ENCODE measurements at places on chromosomes 16 and 17.

- no peak for DNase-seq
These were observed 928 bp downstream of the HBA1 start for GRCh38 chr16:177394-177822.

DNA sequence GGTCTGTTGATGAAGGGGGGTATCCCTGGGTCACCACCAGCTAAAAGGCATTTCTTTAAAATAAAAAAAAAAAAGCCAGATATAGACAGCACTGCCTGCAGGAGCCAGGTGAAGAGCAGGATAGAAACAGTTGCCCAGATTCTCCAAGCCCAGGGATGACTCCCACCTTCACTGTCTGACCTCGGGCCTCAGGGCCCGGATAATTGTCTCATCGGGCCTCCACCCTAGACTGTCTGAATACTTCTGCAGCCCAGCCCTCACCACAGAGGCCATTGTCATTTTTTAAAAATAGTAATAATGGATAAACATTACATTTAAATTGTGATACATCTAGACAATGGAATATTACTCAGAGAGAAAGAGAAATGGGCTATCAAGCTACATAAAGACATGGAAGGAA is 92.8 kb upstream of the TNRC6C start:
- no peak for DNase-seq

DNA sequence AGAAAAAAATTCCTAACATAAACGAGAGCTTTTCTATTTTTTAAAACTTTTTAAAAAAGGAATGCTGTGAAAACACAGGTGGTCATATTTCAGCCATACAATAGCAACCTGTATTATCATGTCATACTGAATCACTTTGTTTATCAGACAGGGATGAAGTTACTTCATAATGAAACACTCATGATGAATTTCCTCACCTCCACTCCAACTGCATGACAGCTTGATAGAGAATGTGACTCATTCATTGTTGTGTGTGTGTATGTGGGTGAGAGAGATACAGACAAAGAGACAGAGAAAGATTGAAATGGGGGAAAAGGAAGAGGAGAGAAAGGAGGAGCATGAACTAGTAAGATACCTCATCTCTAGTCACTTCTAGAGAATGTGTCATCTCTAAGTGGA is 109.0 kb downstream of the SYCE1L start:
- no peak for DNase-seq

DNA sequence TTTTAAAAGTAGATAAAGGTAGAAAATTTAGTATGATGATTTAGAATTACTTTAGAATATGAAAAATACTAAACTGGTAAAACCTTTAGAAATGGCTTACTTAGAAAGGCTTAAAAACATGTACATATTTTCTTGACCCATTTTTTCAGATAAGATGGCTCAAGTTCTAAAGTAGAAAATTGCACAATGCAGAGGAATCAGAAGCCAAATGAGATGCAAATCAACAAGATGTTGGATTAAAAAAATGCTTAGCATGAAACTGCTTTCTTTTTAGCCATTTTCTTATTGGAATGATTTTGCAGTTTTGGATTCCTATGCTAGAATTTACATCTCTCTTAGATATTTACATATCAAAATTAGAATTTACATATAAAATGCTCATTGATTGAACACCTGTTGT is 1.5 kb upstream of the KRTAP3-1 start:
- no peak for DNase-seq

GRCh38 chr16:68806422-68806821 is 36.9 kb upstream of the TANGO6 start:
- DNase-seq = no peak

GRCh38 chr17:17959520-17960361 is 12.5 kb downstream of the TOM1L2 start:
- DNase-seq = no peak

DNA sequence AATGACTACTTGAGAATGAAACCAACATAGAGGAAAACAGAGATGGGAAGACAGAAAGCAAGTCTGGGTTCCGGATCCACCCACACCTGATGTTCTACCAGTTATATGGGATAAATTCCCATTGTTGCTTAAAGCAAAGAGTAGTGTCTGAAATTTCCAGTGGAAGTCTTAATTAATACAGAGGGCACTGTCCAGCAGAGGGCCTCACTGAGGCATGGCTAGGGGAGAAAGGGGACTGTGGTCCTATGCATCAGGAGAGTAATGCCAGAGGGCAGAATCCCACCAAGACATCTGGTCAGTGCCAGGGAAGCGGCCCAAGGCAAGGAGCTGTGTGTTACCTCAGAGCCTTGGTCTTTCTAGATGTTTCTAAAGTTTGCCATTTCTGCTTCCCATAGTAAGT is 7.5 kb upstream of the UMOD start:
- no peak for DNase-seq
